GOT3 (cell line): ENCODE measurements at places on chromosomes 2 and 18.

GRCh38 chr2:238817382-238817781, 30.5 kb upstream of the TWIST2 start:
- no peak for DNase-seq

- DNase-seq = no peak
These were observed 569.3 kb downstream of the TDRD15 start for GRCh38 chr2:21693081-21693480.

- no peak for DNase-seq
These were observed 73.2 kb downstream of the TGFA start for GRCh38 chr2:70480468-70480867.

DNA sequence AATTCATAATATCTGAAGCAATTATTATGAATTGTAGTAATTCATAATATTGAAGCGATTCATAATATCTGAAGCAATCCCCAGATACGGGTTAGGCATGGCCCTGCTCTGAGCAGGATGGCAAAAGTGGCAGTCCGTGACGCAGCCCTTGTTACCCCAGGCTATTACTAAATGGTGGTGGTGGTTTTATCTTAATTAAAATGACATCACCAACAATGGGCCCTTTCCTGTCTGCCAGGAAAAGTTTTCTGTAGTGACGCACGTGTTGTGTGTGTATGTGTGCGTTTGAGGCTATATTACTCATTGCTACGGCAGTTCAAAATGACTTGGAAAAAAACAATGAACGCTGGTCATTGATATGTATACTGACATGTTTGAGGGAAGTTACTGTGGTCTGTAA, 10.6 kb upstream of the MOCOS start:
- no peak for DNase-seq

- DNase-seq = no peak
These were observed 132.9 kb upstream of the MGAT5 start for GRCh38 chr2:134120733-134121630.

DNA sequence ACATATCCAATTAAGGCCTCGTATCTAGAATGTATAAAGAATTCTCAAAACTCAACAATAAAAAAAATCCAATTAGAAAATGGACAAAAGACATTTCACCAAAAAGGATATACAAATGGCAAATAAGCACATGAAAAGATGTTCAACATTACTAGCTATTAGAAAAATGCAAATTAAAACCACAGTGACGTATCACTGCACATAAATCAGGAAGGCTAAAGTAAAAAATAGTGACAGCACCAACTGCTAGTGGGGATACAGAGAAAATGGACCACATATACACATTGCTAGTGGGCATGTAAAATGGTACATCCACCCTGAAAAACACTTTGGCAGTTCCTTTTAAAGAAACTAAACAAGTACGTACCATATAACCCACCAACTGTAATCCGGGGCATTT, 59.7 kb downstream of the SMAD4 start:
- DNase-seq = no peak

DNA sequence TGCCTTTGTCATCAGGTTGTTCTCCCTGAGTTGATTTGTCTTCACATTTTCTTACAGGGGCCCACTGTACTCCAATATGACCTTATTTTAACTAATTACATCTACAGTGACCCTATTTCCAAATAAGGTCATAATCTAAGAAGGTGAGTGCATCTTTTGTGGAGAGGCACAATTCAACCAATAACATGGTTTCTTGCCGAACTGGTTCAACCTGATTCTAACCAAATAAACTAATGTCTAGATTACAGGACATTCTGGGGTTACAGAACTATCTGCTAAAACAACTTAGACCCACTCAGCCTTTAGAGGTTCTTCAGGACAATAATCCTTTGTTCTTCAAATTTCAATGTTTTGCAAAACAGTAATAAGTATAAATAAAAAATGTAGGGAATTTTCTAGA, 496.5 kb upstream of the SOX11 start:
- DNase-seq = no peak

DNA sequence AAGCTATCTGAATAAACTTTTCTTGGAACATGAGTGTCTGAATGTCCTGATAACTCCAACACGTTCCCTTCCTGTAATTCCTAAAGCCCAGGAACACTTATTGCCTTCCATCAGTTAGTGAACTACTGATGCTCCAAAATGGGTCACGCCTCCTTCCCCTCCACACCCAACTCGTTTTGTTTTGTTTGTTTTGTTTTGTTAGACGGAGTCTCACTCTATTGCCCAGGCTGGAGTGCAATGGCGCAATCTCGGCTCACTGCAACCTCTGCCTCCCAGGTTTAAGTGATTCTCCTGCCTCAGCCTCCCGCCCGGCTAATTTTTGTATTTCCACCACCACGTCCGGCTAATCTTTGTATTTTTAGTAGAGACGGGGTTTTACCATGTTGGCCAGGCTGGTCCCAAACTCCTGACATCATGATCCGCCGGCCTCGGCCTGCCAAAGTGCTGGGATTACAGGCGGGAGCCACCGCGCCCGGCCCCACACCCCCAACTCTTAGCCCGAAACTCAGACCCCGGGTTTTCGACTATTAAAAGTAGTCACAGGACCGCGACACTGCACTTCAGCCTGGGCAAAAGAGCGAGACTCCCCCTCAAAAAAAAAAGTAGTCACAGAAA, 774 bp downstream of the IER3IP1 start:
- DNase-seq = no peak

- no peak for DNase-seq
These were observed 110.2 kb upstream of the PIEZO2 start for GRCh38 chr18:11259469-11260150.

GRCh38 chr2:18777250-18777812, 188.0 kb upstream of the NT5C1B start:
- no peak for DNase-seq

- DNase-seq = no peak
These were observed 131.8 kb downstream of the KCNH7 start for GRCh38 chr2:162706770-162707169.

DNA sequence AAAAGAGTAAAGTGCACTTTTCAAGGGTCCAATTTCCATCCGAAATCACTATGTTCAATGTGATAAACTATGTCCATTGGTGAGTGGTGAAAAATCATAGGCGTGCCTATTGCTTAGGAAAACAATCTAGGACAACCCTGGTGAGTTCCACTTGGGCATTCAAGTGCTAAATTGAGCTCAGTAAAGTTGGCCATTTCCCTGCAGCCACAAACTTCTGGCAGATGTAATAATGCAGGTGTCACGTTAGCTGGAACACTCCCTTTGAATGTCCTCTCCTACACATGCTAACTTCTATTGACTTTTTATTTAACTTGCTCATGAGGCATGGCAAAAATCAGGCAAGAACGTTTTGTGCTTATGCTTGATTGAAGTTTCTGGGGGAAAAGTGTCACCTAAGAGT, 67.1 kb downstream of the CPS1 start:
- no peak for DNase-seq

GRCh38 chr2:106030287-106031268, 163.5 kb downstream of the UXS1 start:
- no peak for DNase-seq

- DNase-seq = no peak
These were observed 45.3 kb upstream of the UNC80 start for GRCh38 chr2:209726311-209726710.

DNA sequence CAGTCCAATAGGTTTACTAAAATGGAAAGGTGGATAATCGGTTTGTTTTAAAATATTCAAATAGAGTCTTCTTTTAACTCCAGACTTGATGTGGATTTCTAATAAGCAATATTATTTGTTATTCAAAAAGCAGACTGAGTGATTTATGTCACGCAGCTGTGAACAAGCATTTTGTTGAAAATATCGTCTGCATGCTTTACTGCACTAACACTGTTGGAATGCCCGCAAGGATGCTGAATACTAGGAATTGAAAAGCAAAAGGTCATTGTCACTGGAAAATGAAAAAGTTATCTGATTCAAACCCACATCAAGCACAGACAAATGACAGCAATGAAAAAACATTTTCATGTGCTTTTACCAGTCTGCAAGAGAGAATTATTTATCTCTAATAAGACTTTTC, 31.1 kb downstream of the CHN1 start:
- DNase-seq = no peak

- DNase-seq = no peak
These were observed 10.0 kb downstream of the FAP start for GRCh38 chr2:162233197-162233596.

- DNase-seq = no peak
These were observed 17.5 kb downstream of the REEP1 start for GRCh38 chr2:86319700-86320580.

- DNase-seq = no peak
These were observed 15.2 kb downstream of the SAP130 start for GRCh38 chr2:128012698-128013097.
